Neural crest cell (in vitro differentiated cells): ENCODE measurements at places on chromosomes 1 and 21. TPM values are rescaled to one million over a fixed set of nuclear protein-coding genes. Genes with fewer than 3 reads are reported as not detected.

DNA sequence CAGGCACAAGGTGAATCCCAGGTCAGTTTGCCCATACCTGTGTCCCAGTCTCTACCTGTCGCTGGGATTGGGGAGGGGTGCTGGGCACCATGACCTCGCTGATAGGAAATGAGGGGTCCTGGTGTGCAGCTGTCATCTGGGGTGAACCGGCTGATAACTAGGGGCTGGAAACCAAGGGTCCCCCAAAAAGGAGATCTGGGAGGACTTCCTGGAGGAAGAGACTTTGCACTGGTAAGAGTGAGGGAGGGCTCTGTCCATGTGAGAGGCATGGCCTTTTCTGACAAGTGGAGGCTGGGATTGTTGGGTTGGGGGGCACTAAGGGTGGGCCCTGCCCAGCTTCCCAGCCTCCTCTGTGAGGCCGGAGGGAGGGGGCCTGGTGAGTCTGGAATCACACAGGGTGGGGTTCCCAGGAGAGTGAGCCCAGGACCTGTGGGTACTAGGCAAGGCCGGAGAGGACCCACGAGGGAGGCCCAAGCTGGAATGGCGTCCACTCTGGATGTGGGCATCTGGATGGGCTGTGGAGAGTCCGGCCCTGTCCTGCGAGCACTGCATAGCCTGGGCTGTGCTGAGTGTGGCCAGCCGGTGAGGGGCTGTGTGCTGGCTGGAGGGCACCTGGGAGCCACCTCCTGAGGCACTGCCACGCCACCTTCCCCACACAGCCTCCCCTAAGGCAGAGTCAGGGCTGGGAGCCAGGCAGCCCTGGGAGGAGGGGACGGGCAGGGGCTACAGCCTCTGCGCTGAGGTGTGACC lies 4.9 kb upstream of the PEX10 start:
- H3K4me3 ChIP-seq: peak overlapping the region; percentile 34
- H3K27ac ChIP-seq: no peak overlapping the region
- peaks cover 9% of the 10 kb centered on the region for H3K4me1 ChIP-seq

GRCh38 chr1:213416461-213417224 lies 365.6 kb downstream of the RPS6KC1 start:
- H3K4me1 ChIP-seq: no peaks in the 10 kb centered on the region
- no peaks in the 10 kb centered on the region for H3K36me3 ChIP-seq
- no peak for DNase-seq
- no peaks in the 10 kb centered on the region for H3K27me3 ChIP-seq
- H3K27ac ChIP-seq: no peak overlapping the region
- H3K4me3 ChIP-seq: no peak overlapping the region

GRCh38 chr1:179079113-179079761 lies 2.6 kb upstream of the TOR3A start:
- H3K4me1 ChIP-seq: peaks cover 27% of the 10 kb centered on the region
- H3K4me3 ChIP-seq: peak overlapping the region; percentile 78
- no peaks in the 10 kb centered on the region for H3K36me3 ChIP-seq
- H3K27me3 ChIP-seq: peaks cover 2% of the 10 kb centered on the region

GRCh38 chr1:180258290-180258689 lies 28.2 kb downstream of the LHX4 start:
- peaks cover 36% of the 10 kb centered on the region for H3K27me3 ChIP-seq
- no peak overlapping the region for H3K27ac ChIP-seq
- no peaks in the 10 kb centered on the region for H3K4me1 ChIP-seq
- no peak overlapping the region for H3K4me3 ChIP-seq
- H3K36me3 ChIP-seq: no peaks in the 10 kb centered on the region

- no peaks in the 10 kb centered on the region for H3K36me3 ChIP-seq
- H3K4me3 ChIP-seq: no peak overlapping the region
- H3K4me1 ChIP-seq: no peaks in the 10 kb centered on the region
- H3K27me3 ChIP-seq: no peaks in the 10 kb centered on the region
These were observed 356.2 kb upstream of the TMPRSS15 start for GRCh38 chr21:18759751-18760161.

FAAP20 gene
- total RNA-seq: 80.9 and 93.7 TPM in 2 replicates

GUCA2B gene
- total RNA-seq: not detected in 2 replicates

GATAD2B gene
- 49.7 and 52.5 TPM in 2 replicates for total RNA-seq

WNT9A gene
- total RNA-seq: 0.48 and 0.54 TPM in 2 replicates
